ENCODE measurements at places on chromosomes 7 and 10. TPM values are rescaled to one million over a fixed set of nuclear protein-coding genes. Genes with fewer than 3 reads are reported as not detected.

The FLNC gene
- total RNA-seq: 6.9 TPM

The CFAP46 gene
- total RNA-seq: 15.4 TPM

The POMZP3 gene
- 10.9 TPM for total RNA-seq

The PKD2L1 gene
- total RNA-seq: 0.38 TPM
